ENCODE measurements at places on chromosomes 6 and 20. TPM values are rescaled to one million over a fixed set of nuclear protein-coding genes. Genes with fewer than 3 reads are reported as not detected.

LRRC73 gene
- not detected for total RNA-seq

HDGFL1 gene
- total RNA-seq = not detected

MAPK13 gene
- 3.2 TPM for total RNA-seq

TRIM15 gene
- not detected for total RNA-seq

DNA sequence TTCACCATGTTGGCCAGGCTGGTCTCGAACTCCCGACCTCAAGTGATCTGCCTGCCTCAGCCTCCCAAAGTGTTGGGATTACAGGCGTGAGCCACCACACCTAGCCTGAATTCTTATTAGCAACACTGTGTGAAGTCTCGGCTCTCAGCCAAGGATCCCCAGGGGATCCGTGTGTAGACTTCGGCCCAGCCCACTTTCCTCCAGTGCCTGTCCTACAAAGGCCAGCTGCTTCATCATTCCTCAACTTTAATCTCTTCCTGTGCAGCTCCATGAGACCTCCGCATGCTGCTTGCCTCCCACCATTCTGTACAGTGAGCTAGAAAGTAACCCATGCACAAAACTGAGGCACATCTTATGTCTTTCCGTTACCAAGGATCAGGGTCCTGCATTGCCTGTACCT lies 71.8 kb downstream of the SAMD3 start:
- DNase-seq = no peak

GRCh38 chr20:15320941-15321340 lies 983.5 kb upstream of the FLRT3 start:
- no peak for DNase-seq

DNA sequence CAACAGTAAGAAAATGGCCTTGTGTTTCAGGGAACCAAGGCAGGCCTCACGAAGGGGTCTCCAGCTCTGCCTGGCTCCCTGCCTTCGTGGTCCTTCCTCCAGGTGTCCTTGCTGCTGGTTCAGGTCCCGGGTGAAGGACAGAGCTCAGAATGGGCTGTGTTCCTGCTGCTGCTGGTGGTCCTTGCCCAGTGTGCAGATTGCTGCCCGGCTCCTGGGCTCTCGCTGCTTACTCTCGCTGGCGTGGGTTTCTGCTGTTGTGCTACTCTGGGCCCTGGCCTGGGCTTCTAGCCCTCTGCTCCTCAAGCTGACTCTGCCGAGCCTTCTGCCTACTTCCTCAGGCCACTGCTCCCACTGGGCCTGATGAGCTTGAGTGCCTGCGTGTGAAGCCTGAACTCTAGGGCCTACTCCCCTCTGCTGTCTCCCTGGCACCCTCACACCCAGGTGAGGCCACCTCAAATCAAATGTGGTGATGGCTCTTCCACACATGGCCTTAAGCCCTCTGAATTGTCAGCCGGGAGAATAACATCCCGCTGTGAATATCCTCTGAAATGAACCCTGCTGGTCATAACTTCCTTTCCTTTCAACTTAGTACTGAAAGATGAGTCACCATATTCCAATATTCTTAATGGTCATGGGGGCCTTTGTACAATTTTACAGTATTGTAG lies 171.6 kb downstream of the FOXC1 start:
- no peak for DNase-seq

- no peak for DNase-seq
Observed at GRCh38 chr20:47487175-47487917, 14.3 kb upstream of the NCOA3 start.

DNA sequence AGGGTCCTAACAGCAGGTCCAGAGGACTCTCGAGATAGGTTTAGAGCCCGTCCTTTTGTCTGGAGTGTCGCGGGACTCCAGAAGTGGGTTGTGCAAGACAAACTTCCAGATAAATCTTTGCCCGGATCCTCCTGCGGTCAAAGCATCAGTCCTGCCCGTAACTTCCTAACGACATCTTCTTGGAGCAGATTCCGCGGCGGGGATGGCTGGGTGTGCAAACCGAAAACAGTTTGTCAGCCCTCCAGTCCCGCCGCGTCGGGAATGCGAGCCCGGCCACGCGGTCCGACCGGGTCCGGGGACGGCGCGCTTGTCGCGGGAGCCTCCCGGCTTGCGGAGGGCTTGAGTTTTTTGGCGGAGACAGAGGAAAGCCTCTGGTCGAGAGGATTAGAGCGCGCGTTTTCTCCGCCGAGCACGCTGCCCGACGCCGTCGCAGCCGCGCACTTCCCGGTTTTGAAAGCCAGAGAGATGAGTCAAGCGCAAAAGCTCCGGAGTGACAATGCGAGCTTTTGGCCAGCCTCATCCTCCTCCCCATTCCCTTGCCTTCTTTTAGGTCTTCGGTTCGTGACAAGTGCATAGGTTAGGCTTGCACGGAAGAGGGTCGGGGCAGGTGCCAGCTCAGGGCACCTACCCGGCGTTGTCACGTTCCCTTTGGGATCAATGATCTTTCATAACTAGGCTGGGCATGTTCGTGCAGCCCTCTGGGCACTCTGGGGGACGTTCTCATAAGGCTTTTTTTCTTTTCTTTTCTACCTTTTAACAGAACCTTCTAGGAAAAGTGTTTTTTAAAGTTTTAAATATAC lies 91.3 kb upstream of the PRDM1 start:
- peak; percentile 77 for DNase-seq

DNA sequence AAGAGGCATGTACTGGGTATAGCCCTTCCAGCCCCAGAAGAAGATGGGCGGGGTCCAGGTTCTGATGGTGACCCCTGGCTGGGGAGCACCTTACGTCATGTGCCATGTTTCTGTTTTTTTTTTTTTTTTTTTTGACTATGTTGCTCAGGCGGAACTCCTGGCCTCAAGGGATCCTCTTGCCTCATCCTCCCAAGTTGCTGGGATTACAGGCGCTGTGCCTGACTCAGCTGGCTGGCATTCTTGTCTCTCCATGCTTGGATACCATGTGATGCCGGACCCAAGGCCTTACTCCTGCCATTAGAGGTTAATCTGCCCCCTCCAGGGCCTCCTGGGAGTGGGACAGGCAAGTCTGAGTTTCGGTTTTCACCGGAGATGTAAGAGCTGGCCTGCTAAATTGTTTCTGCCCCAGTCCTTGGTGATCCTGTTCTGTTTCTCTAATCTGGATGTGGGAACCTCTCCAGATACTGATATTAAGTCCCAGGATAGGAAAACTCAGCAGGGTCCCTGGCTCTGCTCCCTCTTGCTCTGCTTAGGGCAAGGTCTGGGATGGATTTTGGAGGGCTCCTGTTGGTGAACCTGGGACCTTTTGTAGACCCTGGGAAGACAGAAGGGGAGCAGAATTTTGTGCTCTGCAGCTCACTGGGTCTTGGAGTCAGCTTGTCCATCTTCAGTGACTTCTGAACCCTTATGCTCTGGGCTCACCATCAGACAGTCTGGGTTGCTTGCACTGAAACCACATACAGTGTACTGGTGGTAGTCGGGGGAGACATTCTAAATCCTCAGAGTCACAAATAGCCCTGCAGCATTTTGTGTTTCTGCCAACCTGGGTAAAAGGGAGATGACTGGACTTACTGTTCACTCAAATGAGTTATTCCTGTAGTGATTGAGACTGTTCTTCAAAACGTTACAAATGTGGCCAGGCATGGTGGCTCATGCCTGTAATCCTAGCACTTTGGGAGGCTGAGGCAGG lies 45.1 kb downstream of the PTK7 start:
- peak; percentile 44 for DNase-seq

DNA sequence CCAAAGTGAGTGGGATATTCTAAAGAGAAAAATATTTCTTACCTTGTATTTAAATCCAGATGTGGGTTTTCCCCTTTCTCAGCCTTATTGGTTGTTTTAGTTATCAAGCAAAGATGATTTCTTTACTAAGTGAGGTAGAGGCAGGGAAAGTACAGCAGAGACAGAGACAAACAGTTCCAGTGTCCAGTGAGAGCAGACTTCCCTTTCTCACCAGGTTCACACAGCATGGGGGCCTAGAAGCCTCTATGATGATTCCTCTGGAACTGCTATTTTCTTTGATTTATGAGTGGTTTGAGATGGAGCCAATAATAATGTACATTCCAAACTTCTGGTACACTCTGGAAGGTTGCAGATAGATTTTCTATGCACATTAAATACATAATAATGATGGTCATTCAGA lies 234.0 kb upstream of the MARCKS start:
- no peak for DNase-seq

DNA sequence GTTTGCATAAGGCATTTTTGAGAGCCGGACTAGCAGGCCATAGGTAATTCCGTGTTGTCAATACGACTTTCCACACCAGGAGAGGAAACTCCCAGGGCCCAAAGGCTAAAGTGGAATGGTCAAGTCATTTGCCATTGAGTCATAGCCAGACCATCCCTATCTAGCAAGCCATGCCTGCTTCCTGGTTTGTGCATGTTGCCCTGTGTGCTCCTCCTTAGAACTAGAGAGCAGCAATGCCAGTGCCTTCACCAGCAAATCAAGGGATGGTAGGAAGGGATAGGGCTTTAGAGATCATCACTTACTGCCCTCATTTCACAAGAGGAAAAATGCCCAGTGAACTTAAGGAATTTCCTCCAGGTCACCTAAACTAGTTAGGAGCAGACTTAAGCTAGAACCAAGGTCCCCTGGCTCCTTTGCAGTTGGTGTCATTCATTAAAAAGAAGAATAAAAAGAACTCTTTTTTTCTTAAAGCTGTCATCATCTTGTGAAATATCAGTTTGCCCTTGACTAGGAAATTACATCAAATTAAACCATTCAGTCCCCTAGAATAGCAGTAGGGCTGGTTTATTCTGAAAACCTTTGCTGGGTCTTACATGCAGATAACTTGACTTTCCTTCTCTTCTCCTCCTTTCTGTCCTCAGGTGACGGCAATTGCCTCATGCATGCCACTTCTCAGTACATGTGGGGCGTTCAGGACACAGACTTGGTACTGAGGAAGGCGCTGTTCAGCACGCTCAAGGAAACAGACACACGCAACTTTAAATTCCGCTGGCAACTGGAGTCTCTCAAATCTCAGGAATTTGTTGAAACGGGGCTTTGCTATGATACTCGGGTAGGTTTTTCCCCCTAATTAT lies 7.4 kb downstream of the TNFAIP3 start:
- DNase-seq = no peak

DNA sequence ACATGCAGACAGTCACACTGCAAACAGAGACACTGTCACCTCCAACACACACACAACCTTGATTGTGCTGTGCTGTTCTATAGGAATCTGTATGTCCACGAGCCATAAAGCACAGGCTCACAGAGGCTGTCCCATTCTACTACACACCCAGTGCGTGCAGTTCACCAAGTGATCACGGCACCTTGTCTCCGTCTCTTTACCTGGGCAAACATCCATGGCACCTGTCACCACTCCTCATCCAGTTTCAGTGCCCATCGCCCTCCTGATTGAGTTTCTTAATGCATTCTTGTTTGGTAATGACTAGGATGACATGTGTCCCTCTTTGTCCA lies 65.8 kb upstream of the STMND1 start:
- DNase-seq = no peak

DNA sequence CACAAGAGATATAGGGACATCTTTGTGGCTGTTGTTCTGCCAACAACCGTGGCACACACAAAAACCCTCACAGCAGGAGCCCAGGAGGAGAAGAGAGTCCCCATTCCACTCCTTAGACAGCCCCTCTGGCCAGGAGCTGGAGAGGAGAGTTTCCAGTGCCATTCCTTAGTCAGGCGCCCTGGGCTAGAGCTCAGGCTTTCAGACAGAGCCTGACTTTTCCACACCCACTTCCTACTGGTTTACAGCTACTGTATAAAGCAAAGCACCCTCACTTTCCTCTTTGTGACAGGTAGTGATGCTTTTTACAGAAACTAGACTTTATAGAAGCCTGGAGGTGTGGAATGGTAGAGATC lies 145.9 kb downstream of the SYCP2 start:
- DNase-seq = peak; percentile 13

- peak; percentile 82 for DNase-seq
Observed at GRCh38 chr20:49534255-49534712, 33.7 kb downstream of the PTGIS start.

DNA sequence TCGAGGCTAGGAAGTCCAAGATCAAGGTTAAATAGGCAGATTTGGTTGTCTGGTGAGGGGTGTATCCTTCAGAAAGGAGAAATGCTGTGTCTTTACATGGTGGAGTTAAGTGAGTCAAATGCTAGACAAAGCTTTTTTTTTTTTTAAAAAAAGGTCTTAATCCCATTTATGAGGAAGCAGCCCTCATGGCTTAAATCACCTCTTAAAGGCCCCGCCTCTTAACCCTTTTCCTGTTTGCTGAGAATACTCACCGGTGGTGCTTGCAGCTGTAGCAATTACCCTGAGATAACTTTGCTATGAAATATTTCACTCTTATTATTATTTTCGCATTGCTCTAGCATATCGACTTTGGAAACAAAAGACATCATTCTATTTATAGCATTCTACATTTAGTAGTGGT lies 30.8 kb downstream of the FBXO30 start:
- DNase-seq = no peak

DNA sequence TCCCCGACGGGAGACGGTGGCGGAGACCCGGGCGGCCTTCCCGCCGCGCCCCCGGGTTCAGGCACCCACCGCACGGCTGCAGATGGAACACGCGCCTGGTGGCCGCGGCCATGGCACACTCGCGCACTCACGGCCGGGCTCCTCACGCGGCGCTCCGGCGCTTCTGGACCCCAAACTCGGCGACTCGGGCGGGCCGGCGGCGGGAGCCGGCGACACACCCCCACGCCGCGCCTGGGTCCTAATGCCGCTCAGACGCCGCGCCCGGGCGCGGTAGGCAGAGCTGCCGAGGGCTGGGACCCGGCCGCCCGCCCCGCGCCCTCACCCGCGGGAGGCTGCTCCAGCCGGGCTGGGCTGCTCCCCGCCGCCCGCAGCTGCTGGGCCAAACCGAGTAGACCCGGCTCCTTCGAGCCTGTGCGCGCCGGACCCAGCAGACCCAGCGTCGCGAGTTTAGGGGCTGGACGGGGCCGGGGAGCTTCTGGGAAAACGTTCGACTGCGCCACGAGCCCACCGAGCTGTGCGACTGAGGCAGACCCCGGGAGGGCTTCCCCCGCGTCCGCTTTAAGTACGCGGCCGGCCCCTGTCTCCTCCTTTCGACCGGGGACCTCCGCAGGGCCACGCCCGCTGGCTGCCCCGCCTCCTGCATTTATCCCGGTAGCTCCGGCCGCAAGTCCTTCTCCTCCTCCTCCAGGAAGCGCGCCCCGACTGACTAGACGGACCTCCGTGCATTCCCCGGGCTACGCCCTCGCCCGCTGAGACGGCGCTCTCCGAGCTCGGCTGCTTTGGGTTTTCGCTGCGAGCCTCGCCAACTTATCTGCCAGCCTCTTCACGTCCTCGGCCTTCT lies at the start of gene SLC4A11:
SLC4A11 (minus strand) TSS at position 165 of the 841 bp plus-strand sequence; CDS start at position 112, 53 bp downstream.
- peak; percentile 96 for DNase-seq

- no peak for DNase-seq
Observed at GRCh38 chr6:92329208-92329847, 1090.0 kb downstream of the EPHA7 start.

GRCh38 chr6:29424168-29424567 lies 9.4 kb downstream of the OR12D1 start:
- DNase-seq = no peak
